ENCODE measurements at places on chromosomes 16 and 17.

DNA sequence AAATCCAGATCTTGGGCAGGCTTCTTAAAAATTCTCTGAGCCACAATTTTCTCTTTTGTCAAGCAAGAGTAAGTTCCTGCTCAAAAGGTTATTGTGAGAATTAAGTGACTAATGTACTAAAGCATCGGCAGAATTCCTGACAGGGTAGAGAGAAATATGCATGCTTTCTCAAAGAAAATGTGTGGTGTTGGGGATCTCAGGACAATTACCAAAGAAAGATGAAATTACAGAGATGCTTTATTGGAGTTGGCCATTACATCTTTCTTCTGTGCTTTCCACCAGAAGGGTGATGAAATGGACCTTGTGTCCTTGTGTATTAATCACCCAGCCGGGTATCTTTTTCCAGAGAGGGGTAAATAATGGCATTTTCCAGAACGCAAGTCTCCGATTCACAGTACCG lies 1.7 kb upstream of the USP43 start:
- DNase-seq: no peak

GRCh38 chr16:25012525-25012991 lies 2.6 kb downstream of the ARHGAP17 start:
- peak; percentile 76 for DNase-seq

GRCh38 chr16:89693289-89693731 lies 6.8 kb downstream of the CDK10 start:
- no peak for DNase-seq

DNA sequence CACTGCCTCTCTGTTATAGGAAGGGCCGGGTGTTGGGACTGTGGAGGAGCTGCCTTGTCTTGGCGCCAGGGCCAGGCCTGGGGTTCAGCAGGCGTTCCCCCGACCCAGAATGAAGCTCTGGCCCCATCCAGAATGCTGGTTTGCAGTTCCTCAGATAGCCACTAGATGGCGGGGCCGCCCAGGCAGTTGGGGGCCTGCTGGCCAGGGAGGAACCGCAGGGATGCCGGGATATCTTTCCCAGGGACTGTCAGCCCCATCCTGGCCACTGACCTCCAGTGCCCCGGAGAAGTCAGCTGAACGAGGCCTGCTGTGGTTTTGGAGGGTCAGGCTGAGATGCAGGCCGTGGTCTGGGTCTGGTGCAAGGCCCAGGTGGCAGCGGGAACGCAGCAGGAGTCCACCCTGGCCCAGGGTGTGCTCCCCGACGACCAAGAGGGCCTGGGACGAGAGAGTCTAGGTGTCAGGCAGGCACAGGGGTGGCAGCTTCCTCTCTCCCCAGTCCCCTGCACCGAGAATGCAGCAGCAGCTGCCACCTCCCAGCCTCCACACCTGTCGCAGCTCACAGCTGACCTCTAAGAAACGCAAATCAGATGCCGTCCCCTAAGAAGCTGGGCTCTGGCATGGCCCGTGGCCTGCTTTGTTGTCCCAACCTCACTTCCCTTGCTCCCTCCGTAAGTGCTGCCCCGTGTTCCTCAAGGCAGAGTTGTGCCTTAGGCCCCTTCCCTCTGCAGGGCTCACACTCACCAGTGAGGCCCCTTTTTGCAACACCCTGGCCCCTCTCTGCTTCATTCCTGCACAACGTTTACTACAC lies 51.2 kb downstream of the RMI2 start:
- DNase-seq: peak; percentile 60

DNA sequence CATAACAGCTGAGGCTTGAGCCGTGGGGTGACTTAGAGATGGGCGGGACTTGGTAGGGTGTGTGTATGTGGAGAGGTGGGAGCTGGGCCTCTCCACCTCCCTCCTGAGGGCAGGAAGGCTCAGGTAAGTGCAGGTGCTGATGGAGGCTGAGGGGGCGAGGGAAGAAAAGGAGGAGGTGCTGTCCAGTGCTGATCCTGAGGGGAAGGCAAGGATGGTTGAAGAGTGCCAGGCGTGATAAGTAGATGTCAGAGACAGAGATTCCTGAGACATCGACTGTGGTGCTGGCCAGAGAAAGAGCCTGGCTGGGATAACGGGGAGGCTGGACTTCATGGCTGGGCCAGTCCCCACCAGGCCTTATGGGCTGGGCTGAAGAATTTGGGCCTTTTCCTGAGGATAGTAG lies 159.1 kb downstream of the SDK2 start:
- DNase-seq: no peak

GRCh38 chr17:35977509-35977908 lies 3.8 kb downstream of the CCL16 start:
- no peak for DNase-seq

DNA sequence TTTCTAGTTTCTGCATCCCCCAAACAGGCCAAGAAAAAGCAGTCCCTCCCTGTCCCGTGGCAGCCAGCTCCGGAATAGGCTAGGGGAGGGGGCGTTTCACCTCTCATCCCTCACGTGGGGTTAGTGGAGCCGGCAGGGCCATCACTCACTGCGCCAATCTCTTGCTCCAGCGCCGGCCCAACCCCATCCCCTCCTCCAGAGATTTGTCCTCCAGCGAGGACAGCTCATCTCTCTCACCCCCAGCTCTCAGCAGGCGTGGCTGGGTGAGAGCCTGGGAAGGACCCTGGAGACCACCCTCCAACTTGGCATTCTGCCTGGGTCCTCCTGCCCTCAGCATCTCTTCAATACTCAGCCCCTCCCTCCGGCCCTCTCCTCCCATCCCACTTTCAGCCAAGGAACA lies 74.1 kb downstream of the TMEM132E start:
- no peak for DNase-seq

- DNase-seq: no peak
Observed at GRCh38 chr17:64022611-64023063, 2.2 kb upstream of the ICAM2 start.

GRCh38 chr17:76909971-76910760 lies 42.0 kb downstream of the MGAT5B start:
- DNase-seq: peak; percentile 41

DNA sequence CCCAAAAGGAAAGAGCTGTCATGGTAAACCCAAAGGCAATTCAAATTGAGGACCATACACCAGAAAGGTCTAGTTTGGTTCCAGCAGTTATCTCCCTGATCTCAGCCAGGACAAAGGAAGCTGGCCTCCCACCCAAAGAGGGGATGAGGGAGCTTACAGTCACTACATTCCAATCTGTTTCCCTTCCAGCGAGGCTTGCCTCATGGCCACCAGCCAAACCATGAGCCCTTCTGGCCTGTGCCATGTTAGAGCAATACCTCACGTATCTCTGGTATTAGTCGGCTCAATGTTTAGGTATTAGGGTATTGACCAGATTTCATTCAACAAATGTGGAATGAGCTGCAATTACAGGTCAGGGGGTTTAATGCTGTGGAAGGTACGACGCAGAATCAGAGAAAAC lies 8.4 kb downstream of the NDUFAB1 start:
- DNase-seq: peak; percentile 96

DNA sequence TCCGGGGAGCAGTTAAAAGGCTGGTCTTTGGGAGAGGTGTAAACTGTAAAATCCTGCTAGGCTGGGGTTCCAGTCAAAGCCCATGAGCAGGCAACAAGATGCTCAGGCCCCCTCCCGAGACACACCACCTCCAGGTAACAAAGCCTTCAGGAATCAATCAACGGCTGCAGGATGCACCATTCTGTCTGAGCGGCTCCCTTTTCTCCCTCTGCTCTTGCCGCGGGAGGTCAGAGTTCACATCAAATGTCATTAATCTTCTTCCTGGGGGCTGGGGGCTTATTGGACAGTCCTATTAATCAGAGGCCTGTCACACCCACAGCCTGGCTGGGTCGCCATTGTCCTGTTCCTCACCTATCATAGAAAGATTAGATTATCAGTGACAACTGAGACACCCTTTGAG lies 11.9 kb upstream of the CCDC182 start:
- DNase-seq: no peak

- no peak for DNase-seq
Observed at GRCh38 chr17:3986939-3987335, 22.7 kb upstream of the ATP2A3 start.

DNA sequence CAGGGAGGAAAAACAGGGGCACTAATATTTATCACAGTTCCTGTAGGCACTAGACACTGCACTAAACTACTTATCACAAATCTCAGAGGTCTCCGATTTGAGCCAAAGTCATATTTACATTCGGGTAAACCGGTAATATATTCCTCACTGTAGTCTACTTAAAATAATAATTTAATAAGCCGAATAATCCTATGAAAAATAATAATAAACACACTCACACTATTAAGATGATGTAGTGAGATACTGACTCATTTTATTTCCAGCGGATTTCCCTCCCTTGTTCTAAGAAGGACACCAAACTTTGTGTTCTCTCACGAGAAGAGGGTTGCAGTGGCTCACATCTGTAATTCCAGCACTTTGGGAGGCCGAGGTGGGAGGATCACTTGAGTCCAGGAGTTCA lies 36.6 kb upstream of the TNRC6A start:
- DNase-seq: no peak

DNA sequence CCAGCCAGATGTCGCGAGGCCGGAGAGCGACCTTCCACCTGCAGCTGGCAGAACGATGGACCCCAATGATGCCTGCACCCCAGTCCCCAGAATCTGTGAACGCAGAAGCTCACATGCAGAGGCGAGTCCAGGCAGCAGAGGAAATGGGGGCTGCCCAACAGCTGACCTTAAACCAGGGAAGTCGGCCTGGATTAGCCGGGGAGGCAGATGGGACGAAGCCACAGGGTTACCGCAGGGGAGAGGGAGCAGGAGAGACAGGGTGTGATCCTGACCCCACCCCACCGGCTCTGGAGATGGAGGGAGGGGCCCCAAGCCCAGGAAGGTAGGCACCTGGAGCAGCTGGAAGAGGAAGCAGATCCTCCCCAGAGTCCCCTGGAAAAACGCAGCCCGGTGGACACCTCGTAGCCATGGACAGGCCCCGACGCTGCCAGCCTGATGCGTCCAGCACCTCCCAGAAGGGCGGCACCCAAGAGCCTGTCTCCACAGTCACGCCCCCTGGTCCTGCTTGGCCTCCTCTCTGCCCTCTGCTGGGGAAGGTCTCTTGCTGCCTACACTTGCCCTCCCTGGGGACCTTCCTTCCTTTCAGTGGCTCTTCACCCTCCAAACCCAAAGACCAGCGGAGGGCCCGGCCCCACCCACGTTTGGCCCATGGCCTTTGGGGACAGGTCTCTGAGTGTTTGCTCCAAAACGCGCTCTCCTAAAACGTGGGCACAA lies 37.3 kb downstream of the PIEZO1 start:
- no peak for DNase-seq

- DNase-seq: peak; percentile 66
Observed at GRCh38 chr17:3827124-3827773, 18.8 kb downstream of the NCBP3 start.

DNA sequence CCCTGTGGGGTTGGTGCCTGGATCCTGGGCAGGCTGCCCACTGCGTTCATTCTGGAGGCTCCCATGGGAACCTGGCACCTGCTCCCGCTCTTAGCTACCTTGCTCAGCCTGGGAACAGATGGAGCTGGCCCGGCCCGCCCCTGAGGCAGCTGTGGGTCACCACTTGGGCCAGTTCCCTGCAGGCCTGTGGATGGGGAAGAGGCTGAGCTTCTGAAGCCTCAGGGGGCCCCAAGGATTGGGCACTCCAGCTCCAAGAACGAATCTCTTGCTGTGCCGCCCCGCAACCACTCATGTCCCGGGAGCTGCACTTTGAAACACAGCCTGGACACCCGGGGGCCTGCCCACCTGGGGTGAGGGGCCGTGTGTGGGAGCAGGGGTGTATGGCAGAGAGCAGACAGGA lies 37.7 kb downstream of the BAHCC1 start:
- no peak for DNase-seq

DNA sequence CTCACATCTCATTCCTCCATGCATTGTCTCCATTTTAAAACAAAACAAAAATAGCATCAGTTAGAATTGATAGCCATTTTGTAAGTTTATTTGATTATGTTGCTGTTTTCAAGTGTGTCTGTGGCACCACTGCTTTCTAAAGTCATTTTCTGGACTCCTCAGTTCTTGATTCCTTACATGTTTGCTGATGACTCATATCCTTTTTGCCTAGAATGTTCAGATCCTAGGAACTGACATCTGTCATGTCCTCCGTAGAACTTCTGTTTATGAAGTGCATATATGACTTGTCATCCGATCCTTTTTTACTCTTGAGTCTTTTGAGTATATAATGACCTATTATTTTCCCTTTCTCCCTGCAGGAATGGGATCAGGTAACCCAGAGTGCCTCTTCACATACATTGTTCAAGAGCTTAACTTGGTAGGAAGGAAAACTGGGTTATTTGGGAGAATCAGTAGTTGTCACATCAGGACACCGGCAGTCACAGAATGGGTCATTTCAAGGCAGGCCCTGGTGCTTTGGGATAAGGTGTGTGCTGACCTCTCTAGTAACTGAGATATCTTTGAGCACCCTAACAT lies 69.2 kb downstream of the MAP2K4 start:
- DNase-seq: peak; percentile 83

DNA sequence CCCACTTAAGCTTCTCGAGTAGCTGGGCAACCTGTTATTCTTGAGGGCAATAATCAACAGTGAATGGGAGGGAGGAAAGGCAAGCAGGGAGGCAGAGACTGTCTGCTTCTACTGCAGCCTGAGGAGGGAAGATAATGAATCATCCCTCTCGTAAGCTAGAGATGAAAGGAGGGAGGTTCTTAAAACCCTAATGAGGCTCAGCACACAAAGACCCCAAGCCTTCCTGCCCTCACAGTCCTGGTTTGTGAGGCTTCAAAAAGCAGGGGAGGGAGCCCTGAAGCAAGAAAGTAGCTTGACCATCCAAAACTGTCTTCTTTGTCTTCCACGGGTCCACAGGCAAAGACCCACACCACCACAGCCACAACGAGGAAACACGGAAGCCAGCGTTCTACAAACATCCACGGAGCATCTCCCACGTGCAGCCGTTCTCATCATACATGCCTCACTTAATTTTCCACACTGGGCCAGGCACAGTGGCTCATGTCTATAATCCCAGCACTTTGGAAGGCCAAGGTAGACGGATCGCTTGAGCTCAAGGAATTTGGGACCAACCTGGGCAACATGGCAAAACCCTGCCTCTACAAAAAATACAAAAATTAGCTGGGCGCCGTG lies 1.8 kb downstream of the PIK3R5 start:
- DNase-seq: no peak

- no peak for DNase-seq
Observed at GRCh38 chr17:29592850-29593551, at the start of gene ANKRD13B. ANKRD13B (plus strand) TSS chr17:29593132; CDS start chr17:29593622, 490 bp downstream.

DNA sequence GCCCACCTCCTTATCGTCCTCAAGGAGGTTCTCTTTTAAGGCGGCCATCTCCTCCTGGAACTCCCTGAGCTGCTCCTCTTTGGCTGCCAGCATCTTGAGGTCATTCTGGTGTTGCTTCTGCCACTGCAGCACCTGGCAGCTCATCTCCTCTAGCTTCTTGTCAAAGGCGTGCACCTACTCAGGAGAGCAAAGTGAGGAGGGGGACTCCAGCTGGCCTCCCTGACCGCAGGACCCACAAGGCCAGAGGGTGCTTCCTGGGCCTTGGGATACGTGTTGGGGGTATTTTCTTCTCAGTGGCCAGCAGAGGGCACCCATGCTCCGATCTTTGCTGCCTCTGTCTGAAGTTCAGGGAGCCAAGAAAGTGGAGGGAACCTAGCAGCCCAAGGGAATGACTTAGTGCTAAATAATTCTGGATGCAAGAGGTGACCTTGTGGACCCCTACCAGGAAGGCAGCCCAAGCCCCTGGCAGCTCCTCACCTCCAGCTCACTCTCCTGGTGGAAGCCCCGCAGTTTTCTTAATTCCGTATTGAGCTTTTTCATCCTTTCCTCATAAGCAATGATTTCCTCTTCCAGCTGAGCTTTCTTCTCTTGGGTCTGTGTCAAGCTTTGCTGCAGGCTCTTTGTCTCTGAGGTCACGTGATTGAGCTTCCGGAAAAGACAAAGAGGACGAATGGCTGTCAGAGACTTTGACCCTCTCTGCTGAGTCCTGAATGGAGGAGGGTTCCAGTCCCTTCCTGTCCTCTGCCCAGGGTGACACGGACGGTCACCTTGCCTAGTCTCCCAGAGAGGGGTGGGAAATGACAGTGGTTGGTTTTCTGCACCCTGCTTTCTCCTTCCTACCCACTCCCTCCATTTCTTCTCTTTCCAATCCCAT lies 31.4 kb downstream of the DHX38 start:
- DNase-seq: peak; percentile 69

Data from IMR-90 (cell line).